ENCODE measurements at places on chromosomes 7 and 10.

- DNase-seq: no peak
Observed at GRCh38 chr10:72044417-72045041, 43.8 kb downstream of the SPOCK2 start.

DNA sequence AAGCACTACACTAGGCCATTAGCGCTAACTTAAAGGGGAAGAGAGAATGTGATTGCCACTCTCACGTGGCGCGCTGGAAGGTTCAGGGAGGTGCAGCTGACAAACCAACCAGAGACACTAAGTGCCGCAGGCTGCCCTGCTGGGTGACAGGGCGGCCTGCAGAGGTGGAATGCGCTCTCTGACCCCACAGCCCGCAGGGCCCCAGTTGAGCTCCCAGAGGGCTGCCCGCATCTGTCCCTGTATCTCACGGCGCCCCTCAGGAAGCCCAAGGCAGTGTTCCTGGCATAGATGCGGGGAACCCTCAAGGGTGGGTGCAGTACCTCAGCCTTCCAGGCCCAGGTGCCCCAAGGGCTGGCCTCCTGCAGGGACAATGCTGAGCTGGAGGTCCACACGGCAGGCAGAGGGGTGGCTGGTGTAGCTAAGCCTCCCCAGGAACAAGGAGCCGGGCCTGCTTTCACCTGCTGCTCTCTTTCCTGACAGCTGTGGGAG, 66.6 kb downstream of the CALML3 start:
- DNase-seq: no peak

DNA sequence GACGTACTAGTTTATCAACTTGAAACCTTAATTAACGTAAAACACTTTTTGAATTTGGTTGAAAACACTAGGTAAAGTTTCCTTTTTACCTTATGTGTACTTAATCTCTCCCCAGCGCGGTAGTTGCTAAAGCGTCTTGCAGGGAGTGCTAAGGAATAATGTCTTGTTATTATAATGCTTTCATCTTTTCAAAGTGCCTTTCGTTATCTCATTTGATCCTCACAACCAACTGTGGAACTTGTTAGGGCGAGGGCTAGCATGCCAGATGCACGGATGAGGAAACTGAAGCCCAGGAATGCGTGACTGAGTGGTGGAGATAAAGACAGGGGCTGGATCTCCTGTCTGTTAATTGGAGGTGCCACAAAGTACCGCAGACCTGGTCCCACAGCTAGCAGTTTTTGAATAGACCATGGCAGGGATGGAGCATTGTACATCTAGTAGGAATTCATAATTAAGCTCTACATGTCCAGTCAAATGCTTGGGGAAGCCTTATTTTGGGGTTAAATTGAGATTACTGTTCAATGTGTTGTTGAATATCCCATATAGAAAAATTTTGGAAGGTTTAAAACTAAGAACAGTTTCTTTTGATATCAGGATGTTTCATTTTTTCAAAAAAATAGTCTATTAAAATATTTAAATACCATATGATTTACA, 234.3 kb downstream of the SH2D4B start:
- no peak for DNase-seq

- DNase-seq: no peak
Observed at GRCh38 chr10:114042895-114043531, 653 bp upstream of the ADRB1 start.

DNA sequence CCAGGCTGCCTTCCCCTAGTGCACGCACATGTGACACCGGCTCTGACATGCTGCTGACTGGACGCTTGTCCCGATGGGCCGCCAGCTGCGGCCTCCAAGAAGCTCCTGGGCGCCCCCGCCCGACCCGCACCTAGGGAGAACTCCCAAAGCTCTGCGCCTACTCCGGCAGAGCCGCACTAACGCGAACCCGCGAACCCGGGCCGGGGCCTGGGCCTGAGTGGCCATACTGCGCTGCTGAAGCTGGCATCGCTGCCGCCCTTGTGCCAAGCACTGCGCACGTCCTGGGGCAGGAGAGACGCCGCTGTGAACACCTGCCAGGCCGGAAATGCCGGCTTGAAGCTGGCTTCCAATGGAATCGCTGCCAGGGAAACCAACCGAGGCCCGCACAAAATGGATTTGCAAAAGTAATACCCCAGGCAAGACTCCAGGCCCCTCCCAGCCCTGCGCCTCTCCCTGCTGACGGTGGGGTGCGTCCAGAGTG, 85.1 kb downstream of the WASHC2A start:
- DNase-seq: no peak

DNA sequence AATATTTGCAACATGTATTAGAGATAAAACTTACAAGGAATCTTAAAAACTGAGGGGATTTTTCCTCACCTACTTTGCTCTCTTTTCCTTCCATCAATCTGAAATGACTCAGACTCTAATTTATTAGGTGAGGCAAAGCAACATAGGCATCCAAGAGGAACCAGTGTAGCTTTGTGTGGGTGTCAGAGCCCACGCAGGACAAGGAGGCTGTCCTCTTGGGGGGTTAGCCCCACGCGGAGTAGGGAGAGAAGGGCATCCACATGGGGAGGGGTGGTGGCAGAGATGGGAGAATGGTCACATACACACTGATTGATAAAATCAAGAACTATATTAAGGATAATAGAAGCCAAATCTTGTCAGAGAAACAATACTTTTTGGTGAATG, 33.8 kb upstream of the ARMS2 start:
- no peak for DNase-seq

DNA sequence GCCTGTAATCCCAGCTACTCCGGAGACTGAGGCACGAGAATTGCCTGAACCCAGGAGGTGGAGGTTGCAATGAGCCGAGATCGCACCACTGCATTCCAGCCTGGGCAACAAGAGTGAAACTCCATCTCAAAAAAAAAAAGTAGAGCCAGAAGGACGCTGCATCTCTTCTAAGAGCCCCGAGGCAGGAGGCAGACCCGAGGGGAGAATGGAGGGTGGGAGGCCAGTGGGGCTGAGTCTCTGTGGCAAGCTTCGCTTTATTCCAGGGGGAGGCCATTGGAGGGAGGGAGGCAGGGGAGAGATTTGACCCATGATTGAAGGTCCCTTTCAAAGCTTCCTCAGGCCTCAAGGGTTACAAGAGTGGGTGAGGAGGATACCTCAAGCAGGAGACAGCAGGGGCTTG, 18.7 kb downstream of the TTYH3 start:
- no peak for DNase-seq

- no peak for DNase-seq
Observed at GRCh38 chr7:4801839-4802231, 26.4 kb downstream of the AP5Z1 start.

GRCh38 chr7:129143724-129144094, 798 bp upstream of the TSPAN33 start:
- no peak for DNase-seq

- DNase-seq: no peak
Observed at GRCh38 chr7:131109011-131109758, 218.5 kb upstream of the MKLN1 start.

GRCh38 chr7:20350996-20351692, 20.4 kb downstream of the ITGB8 start:
- DNase-seq: no peak

Measured in cortex of kidney (tissue), 1 donor.